ENCODE measurements at places on chromosomes 7 and 10. TPM values are rescaled to one million over a fixed set of nuclear protein-coding genes. Genes with fewer than 3 reads are reported as not detected.

GRCh38 chr10:70232155-70232858, 922 bp downstream of the PPA1 start:
- H3K36me3 ChIP-seq = no peaks in the 10 kb centered on the region
- peak overlapping the region; percentile 95 for H3K4me3 ChIP-seq
- no peak for DNase-seq
- peaks cover 13% of the 10 kb centered on the region for H3K4me1 ChIP-seq
- H3K27ac ChIP-seq = peak overlapping the region; percentile 91

DNA sequence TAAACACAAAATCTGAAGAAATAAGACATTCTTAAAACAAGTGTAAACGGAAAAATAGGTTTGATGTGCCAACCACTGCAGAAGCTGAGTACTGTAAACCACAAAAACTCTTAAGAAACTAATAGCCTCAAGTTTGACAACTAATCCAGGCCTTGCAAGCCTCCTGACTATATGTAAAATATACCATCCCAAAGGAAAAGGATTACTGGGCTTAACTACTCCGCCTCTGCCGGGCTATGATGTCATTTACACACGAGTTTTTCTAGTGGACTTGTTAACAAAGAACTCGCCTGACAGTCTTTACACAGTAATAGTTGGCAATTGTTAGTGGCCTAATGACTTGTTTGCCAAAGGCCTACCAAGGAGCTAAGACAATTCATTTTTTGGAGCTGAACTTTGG, 2.1 kb downstream of the KIF5B start:
- H3K36me3 ChIP-seq = peaks cover 7% of the 10 kb centered on the region
- peaks cover 69% of the 10 kb centered on the region for H3K4me1 ChIP-seq

GRCh38 chr7:51046103-51046466, 263.4 kb upstream of the GRB10 start:
- no peak for DNase-seq
- no peak overlapping the region for H3K27ac ChIP-seq
- no peaks in the 10 kb centered on the region for H3K36me3 ChIP-seq

GRCh38 chr10:103980288-103980906, 13.5 kb downstream of the SLK start:
- peaks cover 2% of the 10 kb centered on the region for H3K36me3 ChIP-seq
- H3K4me1 ChIP-seq = peaks cover 47% of the 10 kb centered on the region
- no peak for DNase-seq
- H3K27me3 ChIP-seq = no peaks in the 10 kb centered on the region
- H3K27ac ChIP-seq = no peak overlapping the region

GRCh38 chr10:43403911-43404703, 4.9 kb downstream of the HNRNPF start:
- H3K27me3 ChIP-seq = no peaks in the 10 kb centered on the region
- no peaks in the 10 kb centered on the region for H3K36me3 ChIP-seq
- peak overlapping the region; percentile 94 for H3K27ac ChIP-seq
- DNase-seq = no peak

DNA sequence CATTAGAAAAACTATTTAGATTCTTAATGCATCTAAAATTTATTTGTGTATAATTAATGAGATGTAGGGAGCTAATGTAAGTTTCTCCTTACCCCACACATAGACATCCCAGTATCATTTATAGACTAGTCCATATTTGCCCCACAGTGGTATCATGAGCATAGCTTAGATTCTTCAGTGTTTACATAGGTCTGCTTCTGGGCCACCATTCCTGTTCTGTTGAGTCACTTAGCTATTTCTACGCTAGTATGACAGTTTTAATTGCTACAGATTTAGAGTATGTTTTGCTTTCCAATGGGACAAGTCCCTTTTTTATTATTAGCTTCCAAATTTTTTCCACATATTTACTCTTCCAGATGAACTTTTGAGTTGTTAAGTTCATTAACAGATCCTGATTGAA, 69.4 kb downstream of the MCMBP start:
- no peaks in the 10 kb centered on the region for H3K36me3 ChIP-seq
- no peaks in the 10 kb centered on the region for H3K27me3 ChIP-seq
- H3K4me3 ChIP-seq = no peak overlapping the region
- H3K27ac ChIP-seq = no peak overlapping the region
- no peak for DNase-seq

DNA sequence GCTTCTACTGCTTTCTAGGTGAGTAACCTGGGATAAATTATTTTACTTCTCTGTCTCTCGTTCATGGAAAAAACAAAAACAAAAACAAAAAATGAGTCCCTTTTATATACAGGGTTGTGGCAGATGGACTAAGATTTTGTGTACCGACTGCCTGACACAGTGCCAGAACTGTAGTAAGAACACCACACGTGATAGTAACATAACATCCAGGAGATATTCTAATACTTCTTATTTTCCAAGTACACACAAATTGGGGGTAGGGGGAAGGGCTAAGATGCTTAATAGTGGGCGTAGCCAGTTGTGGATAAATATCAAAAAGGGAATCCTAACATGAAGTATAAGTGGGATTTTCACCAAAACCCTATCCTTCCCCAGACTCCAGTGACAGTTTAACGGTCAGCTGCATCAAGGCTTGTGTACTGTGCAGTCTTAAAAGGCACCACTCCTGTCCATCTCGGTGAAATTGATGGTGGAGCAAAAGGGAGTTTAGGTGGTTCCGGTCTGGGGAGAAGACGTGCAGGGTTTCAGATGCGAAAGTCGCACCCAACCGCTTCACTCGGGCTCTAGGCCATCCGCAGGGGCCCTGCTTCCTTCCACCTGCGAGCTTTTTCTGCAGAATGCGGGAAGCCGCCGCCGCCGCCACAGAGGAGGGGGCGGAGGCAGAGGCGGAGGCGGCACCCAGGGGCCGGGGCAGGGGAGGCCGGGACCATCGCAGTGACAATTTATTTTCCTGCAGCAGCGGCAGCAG, at the start of gene STAMBPL1:
Gene STAMBPL1 (plus strand): TSS at position 712 of the 748 bp plus-strand sequence. CDS start 21,464 bp downstream, outside the sequence.
- H3K27me3 ChIP-seq = no peaks in the 10 kb centered on the region
- H3K36me3 ChIP-seq = no peaks in the 10 kb centered on the region
- peak; percentile 68 for DNase-seq
- H3K4me1 ChIP-seq = peaks cover 28% of the 10 kb centered on the region

DNA sequence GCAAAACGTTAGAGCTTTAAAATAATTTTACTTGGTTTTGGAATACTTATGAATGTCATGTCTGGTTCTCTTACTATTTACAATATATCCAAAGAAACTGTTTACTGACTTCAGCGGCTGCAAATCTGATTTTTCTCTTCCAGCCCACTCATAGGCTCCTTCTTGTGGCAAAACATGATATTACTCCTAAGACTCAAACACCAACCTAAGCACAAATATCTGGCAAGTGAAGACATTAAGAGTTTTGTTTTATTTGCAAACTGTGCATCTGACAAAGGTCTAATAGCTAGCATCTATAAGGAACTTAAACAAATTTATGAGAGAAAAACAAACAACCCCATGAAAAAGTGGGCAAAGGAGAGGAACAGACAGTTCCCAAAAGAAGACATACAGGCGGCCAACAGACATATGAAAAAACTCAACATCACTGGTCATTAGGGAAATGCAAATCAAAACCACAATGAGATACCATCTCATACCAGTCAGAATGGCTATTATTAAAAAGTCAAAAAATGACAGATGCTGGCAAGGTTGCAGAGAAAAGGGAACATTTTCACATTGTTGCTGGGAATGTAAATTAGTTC, 20.3 kb upstream of the GJC3 start:
- no peak overlapping the region for H3K27ac ChIP-seq
- no peak overlapping the region for H3K4me3 ChIP-seq
- peaks cover 1% of the 10 kb centered on the region for H3K4me1 ChIP-seq
- H3K27me3 ChIP-seq = peaks cover 45% of the 10 kb centered on the region
- peaks cover 7% of the 10 kb centered on the region for H3K36me3 ChIP-seq

DNA sequence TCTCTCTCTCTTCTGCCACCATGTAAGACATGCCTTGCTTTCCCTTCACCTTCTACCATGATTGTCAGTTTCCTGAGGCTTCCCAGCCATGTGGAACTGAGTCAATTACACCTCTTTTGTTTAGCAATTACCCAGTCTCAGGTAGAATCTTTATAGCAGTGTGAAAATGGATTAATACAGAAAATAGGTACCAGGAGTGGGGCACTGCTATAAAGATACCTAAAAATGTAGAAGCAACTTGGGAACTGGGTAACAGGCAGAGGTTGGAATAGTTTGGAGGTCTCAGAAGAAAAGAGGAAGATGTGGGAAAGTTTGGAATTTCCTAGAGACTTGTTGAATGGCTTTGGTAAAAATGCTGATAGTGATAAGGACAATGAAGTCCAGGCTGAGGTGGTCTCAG, 15.6 kb downstream of the GALNTL5 start:
- peaks cover 11% of the 10 kb centered on the region for H3K36me3 ChIP-seq
- H3K27me3 ChIP-seq = peaks cover 4% of the 10 kb centered on the region
- no peaks in the 10 kb centered on the region for H3K4me1 ChIP-seq
- no peak overlapping the region for H3K27ac ChIP-seq

The HOXA9 gene
- not detected for polyA plus RNA-seq

DNA sequence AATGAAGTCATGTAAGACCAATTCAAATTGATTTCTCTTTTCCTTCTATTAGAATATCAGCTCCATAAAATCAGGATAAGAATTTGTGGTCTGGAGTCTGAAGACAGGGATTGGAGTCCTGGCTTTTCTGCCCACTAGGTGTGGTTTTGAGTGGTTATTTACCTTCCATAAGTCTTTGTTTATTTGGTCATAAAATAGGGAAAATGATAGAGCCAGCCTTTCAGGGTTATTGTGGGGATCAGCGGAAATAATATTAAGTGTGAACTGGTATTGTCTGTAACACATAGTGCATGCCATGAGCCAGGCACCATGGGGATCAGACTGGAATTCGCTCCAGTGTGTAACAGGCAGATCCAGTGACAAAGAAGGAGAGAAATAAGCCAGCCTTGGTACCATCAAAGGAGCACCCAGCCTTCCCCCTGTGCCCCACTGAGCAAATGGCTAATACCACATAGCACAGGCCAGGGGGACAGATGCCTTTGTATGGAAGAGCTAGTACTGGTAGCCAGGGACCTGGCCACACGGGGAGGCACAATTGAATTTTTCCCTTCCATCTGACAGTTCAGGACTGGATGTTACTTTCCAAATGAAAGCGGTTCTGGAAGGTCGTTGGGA, 509.7 kb upstream of the PODXL start:
- H3K27me3 ChIP-seq = no peaks in the 10 kb centered on the region
- no peak for DNase-seq
- no peaks in the 10 kb centered on the region for H3K4me1 ChIP-seq
- no peaks in the 10 kb centered on the region for H3K36me3 ChIP-seq

The AKR1D1 gene
- polyA plus RNA-seq = not detected

Data from naive B cell (primary cell).